ENCODE measurements at places on chromosomes 12 and 14. TPM values are rescaled to one million over a fixed set of nuclear protein-coding genes. Genes with fewer than 3 reads are reported as not detected.
A peak's percentile ranks its signal among the peaks of the same experiment; 100 is the strongest.

The CLECL1 gene
- not detected for total RNA-seq

DNA sequence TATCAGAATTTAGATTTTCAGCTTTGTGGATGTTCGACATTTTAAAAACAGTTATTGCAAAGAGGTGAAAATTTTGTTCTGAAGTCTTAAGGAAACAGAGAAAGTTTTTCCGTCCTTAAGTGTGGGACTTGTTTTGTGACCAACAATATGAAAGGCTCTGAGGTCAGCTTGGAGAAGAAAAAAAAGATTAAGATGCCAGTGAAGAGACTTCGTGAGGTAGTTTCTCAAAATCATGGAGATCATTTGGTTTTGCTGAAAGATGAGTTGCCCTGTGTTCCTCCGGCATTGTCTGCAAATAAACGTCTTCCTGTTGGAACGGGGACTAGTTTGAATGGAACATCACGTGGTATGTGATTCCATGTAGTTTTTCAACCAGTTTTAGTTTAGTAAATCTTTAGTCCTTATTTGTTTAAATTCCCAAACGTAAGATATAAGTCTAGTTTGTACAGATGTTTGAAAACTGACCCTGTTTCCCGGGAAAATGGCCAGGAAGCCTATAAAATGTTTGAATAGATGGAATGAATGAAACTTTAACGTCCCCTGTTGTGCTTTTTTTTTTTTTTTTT lies 682 bp downstream of the KIAA0586 start:
- DNase-seq, result peak; percentile 65

The LHX5 gene
- total RNA-seq, result 0.35 TPM

The ACVRL1 gene
- 2.1 TPM for total RNA-seq

GRCh38 chr12:29960122-29960521 lies 176.4 kb upstream of the TMTC1 start:
- DNase-seq, result no peak

DNA sequence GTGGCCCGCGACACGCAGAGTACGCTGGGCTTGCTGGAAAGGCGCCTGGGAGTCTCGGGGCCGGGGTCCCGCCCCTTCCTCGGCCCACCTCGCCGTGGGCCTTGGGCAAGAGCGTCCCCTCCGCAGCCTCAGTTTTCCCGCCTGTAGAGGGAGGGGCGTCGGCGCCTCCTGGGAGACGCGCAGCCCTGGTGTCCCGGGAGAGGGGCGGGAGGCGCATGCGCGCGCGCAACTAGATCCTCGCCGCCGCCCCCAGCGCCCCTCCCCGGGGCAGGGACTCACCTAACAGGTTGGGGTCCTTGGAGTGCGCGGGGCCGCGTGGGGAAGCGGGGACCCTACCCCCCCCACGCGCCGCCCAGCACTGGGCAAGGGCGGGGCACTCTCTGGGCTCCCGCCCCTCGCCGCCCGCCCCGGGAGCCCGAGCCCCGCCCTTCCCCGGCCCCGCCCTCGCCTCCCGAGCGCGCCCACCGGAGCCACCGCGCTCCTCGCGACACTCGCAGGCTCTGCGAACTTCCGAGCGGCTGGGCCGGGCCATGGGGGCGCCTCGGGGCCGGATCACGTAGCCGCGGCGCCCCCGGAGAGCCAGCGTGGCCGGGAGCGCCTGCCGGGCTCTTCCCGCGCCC lies at the start of gene KIF26A:
KIF26A (plus strand) TSS at position 490 of the 620 bp plus-strand sequence. CDS start 136 bp downstream, outside the sequence.
- DNase-seq, result no peak

GRCh38 chr12:82203086-82203485 lies 155.1 kb downstream of the CCDC59 start:
- no peak for DNase-seq

GRCh38 chr12:89948271-89949175 lies 239.9 kb upstream of the ATP2B1 start:
- DNase-seq, result no peak

DNA sequence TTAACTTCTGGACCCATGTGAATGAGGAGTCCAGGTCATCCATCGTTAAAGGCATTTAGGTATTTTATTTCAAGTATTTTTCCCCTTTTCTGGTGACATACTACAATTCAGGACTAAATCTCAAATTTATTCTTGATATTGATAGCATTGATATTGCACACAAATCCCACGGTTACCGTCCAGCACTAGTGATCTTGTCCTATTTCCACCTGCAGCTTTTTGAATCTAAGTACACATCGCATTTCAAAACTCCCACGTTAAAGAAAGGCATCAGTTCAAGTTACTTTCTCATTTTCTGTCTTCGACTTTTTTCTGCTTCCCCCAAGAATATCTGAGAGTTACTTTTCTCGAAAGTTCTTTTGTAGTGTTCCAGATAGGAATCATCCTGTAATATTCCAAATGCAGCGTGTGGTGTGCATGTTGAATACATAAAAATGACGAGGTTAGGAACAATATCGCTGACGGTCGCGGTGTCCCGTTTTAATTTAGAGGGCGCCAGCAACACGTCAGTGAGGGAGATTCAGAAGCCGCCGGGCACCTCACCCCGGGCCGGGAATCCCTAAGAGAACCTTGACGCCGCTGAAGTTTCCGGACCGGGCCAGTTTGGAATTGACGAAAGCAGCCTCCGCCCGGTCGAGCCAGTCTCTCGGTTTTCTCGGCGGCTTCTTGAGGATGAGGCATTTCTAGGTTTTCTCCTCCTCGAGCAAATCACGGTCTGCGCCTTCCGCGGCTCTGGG lies 569 bp upstream of the RGS6 start:
- DNase-seq, result no peak

DNA sequence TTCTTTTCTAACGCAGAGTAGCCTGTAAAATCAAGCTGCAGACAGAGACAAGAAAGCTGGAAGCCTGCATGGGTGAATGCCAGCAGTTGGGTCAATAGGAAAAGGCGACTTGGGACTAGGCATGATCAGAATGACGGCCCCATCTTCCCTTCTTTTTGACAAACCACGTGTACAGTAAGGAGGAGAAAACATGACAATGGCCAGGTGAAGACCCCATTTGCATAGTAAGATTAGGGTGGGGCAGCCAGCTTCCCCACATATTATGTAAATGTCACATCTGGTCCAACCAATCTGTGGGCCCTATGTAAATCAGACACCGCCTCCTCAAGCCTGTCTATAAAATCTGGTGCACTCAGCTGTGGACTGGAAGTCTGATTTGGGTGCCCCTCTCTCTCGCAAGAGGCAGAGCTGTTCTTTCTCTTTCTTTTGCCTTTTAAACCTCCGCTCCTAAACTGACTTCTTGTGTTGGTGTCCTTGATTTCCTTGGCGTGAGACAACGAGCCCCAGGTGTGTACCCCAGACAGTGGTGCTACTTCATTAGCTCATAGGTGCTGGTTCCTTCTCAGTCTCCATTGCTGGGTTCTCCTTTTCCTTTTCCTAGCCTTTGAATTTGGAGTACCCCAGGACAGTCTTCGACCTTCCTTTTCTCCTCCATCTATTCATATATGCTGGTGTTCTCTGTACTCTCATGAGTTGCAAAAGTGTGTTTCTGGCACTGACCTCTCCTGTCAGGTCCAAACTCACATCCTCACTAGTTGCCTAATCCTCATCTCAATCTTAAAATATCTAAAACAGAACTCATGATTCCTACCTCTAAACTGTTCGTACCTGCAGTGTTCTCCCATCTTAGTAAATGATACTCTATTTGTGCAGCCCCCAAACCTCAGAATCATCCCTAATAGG lies 9.4 kb upstream of the DHRS7 start:
- DNase-seq, result no peak

- no peak for DNase-seq
Measured at GRCh38 chr12:56034586-56035332, 7.0 kb upstream of the RPS26 start.

All from renal cortical epithelial cell (primary cell).